ENCODE measurements at places on chromosomes 11 and 22.

DNA sequence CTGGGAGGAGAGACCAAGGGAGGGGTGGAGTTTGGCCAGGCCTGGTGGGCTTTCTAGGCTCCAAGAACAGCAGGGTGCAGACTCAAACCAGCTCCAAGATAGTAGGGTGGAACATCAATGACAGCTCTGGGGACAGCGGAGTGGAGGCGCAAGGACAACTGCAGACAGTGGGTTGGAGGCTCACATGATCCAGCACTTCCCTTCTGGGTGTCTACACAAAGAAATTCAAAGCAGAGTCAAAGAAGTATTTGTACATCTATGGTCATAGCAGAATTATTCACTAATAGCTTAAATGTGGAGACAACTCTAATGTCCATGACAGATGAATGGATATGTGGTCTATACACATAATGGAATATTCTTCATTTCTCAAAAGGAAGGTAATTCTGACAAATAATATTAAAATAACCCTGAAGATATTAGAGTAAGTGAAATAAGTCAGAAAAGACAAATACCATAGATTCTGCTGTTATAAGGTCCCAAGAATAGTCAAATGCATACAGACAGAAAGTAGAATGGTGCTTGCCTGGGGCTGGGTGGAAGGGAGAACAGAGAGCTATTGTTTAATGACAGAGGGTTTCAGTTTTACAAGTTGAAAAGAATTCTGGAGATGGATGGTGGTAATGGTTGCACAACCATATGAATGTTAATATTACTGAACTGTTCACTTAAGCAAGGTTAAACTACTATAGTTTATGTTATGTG, 5.5 kb upstream of the GAB4 start:
- no peak for DNase-seq

DNA sequence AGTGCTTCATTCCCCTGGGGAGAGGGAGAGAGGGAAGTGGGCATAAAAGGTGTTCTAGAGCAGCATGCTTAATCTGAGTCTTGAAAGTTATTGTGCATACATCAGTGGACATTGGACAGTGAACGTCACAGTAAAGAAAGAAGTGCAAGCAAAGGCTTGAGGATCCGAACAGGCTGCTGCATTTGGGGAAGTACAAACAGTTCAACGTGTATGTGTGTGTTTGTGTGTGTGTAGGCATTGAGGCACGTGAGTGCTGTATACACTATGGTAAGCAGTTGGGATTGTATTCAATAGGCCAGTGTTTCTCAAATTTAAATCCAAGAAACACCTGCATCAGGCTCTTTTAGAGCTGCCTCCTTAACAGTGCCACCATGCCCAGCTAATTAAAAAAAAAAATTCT, 10.4 kb upstream of the EIF3M start:
- no peak for DNase-seq

GRCh38 chr11:72333661-72334060, 89.7 kb upstream of the PHOX2A start:
- no peak for DNase-seq

- no peak for DNase-seq
Observed at GRCh38 chr11:45024316-45024715, 73.6 kb upstream of the TP53I11 start.

Data from NCI-H187 treated with DMSO at 0.1 percent for 48 hours (cell line).